Brain (organoid and tissue), 16 donors: ENCODE measurements at places on chromosomes 11 and 22. TPM values are rescaled to one million over a fixed set of nuclear protein-coding genes. Genes with fewer than 3 reads are reported as not detected.
A peak's percentile ranks its signal among the peaks of the same experiment; 100 is the strongest.

The CLTCL1 gene
- polyA plus RNA-seq: 13.7 TPM

The RIBC2 gene
- polyA plus RNA-seq: 22.0 TPM

The DEPDC7 gene
- 3.6 TPM for polyA plus RNA-seq

The CNGA4 gene
- polyA plus RNA-seq: 6.1 TPM

The KCNJ11 gene
- polyA plus RNA-seq: 21.1 TPM

The SLC37A2 gene
- polyA plus RNA-seq: 2.0 TPM

The LAYN gene
- 12.9 TPM for polyA plus RNA-seq

The MS4A14 gene
- polyA plus RNA-seq: not detected

The MRGPRF gene
- 2.3 TPM for polyA plus RNA-seq

The MRGPRX4 gene
- not detected for polyA plus RNA-seq

DNA sequence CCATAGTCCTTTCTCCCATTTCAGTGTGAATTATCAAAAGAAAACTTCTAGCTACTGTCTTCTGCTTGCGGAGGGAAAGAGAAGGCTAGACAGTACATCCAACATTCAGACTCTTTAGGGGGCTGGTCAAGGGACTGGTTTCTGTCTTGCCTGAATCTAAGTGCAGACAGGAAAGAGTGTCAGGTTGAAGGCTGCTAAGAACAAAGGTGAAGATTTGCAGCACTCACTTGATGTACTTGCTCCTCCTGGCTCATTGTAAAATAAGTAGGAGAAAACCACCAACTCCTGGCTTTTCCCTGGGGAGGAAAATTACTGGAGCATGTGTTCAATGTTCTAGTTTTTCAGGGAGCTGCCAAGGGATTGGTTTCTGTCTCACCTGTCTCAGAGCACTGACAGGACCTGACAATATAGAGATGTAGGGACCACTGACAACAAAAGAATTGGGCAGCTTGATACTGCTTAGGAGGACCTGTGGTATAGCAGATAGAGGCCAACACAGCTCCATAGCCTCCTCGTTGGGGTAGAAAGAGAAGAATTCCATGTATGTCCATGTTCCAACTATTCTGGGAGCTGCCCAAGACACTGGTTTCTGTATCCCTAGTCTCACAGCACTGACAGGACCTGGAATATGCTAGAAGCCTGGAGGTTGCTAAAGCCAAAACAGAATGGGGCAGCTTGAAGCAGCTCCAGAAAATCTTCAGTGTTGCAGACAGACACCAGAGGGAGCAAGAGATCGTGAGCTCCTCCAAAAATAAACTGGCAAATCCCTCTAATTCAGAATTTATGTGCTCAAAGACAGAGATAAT lies 39.7 kb upstream of the MMP12 start:
- DNase-seq: peak; percentile 19

- DNase-seq: no peak
These were observed 58.9 kb downstream of the PARVA start for GRCh38 chr11:12436266-12436665.

DNA sequence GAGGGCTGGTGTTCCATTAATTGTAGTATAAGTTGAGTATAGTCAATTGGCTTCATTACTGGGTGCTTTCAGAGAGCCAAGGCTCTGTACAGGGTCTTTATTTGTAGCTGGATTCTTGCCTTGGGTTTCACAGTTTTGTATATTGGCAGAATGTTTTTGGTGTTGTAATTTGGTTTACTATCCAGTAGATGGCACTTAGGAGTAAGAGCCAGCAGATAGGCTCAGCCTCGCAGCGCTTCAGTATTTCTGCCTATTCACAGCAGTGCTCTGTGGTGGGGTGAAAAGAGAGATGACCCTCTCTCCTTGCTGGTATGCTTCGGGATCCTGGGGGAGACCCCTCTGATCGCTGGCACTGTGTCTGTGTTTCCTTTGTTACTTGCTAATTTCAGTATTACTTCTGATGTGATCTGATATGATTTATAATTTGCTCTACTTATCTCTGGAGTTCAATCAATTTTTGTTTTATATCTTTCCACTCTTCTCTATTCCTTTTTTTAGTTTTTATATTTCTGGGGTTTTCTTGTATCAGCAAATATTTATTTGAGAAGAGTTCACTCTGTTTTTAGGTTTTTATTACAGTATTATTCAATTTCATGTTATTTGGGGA lies 52.2 kb downstream of the ANO5 start:
- peak; percentile 41 for DNase-seq

DNA sequence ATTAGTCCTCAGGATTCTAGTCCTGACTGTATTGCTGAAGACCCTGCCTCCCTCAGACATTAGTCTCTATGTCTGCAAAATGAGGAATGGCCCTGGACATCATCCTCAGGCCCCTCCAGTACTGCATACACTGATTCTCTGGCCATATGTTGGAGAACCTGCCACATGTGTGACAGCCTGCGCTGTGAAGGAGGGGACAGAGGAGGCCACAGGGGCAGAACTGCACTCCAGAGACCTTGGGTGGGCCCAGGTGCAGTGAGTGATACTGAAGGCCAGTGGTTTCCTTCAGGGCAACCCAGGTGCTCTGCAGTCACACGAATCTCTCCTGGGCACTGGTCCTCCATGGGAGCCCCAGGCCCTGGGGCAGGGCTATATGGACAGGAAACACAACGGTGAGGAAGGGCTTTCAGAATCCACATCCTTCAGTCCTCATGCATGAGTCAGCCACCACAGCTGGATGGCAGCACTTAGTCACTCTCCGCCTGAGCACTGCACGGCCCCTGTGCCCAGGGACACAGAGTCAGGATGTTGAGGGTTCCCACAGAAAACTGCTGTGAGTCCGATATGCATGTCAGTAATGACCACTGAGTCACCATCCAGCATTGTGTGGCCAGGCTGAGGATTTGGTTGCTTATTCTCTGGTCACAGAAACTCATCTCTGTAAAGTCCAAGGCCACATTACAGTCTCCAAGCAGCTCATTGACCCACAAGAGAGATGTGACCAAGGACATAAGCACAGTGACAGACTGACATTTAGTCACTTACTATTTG lies 39.7 kb downstream of the ME3 start:
- no peak for DNase-seq

- DNase-seq: peak; percentile 56
These were observed 86.8 kb downstream of the GALNT18 start for GRCh38 chr11:11534981-11535380.

- DNase-seq: no peak
These were observed 15.1 kb downstream of the TBX1 start for GRCh38 chr22:19775496-19776325.

- DNase-seq: peak; percentile 14
These were observed 700 bp upstream of the DEPDC5 start for GRCh38 chr22:31753005-31753633.

DNA sequence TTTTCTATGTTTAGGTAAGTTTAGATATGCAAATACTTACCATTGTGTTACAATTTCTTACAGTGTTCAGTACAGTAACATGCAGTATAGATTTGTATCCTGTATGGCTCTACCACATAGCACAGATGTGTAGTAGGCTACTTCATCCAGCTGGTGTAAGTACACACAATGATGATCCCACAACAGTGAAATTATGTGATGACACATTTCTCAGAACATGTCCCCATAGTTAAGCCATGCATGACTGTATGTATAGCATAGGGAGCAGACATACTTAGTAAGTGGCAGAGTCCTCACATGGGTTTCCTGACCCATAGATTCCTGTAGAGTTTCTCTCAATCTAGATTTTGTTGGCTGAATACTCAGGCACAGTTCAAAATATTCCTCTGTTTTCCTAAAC lies 26.8 kb upstream of the BARX2 start:
- no peak for DNase-seq

DNA sequence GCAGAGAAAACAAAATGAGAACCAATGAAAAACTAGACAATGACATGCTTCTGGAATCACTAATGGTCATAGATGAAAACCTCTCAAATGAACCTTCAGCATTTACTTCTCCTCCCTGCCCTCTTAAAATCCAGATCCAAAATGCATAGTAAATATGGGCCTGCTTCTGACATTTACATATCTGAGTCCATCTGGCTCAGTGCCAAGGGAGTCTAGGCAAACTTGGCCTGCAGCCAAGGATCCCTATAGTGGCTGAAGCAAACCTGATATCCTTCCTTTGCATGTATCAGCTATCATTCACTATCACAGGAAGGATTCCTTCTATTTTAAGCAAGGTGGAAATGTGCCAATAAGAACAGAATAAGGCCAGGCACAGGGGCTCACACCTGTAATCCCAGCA lies 104.8 kb downstream of the C11orf58 start:
- peak; percentile 70 for DNase-seq

GRCh38 chr22:46656856-46657654 lies 36.9 kb downstream of the GRAMD4 start:
- no peak for DNase-seq

- DNase-seq: peak; percentile 23
These were observed 789.4 kb upstream of the KIRREL3 start for GRCh38 chr11:127789927-127790326.

DNA sequence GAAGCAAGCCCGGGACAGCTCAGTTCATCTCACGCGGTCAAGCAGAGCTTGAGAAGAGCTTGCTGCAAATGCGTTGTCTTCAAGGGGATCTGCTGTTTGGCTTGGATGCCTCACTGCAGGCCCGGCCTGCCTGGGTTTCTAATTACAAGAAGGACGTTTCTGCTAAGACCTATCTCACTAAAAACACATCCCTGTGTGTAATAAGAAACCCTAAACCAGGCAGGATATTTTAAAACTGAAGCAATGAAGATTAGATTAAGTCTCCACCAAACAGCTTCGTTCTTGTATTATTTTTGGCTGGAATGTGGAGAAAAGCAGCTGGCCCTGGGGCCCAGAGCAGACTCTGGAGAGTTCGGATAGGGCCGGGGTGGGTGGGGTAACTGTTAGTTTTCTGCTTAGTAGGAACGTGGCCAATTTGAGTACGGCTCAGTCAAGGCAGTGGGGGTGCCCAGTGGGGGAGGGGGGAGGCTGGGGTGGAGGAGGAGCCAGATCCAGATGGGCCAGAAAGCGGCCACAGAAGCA lies 6.0 kb downstream of the PKNOX2 start:
- DNase-seq: no peak

GRCh38 chr11:22441831-22442230 lies 103.7 kb downstream of the SLC17A6 start:
- no peak for DNase-seq

DNA sequence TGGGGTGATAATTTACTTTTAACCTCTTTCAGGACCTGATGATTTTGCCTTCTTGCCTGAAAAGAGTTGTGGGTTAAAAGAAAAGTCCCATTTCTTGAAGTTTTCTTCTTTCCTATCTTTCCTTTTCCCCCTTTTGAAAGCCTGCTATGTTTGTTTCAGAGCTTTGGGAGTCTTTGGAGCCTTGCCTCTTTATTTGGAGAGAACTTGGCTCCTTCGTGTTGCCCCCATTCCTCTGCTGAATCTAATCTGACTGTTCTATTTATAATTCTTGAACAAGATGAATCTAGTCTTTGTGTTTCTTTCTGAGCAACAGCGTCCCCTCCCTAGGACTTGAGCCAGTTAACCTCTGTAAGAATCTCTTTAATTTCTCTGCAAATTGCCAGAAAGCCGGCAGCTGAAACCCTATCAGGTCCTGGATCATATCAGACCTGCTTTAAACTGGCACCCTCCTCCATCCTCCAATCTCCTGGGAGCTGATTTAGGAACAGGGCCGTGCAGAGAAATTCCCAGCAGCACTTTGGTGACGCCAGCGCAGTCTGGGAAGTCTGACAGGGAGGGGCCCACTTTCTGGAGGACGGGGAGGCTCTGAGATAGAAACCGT lies 289.1 kb upstream of the SORL1-AS1 start:
- DNase-seq: peak; percentile 27

DNA sequence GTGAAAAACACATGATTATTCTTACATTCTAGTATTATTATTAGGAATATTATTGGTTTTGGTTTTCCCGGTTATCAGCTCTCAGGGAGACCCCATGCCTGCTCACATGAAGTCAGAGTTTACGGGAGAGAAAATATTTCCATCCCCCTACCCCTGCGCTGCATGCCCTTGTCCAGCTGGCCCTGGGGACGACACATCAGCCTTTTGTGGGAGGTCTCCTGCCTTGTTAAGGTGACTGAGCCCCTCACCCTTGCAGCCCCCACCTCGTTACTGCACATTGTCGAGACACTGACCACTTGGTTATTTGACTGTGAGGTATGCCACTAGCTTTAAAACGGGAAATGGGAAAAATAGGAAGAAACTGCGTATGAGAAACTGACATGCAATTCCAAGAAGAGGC lies 63.0 kb downstream of the PARVG start:
- no peak for DNase-seq

GRCh38 chr22:48489551-48490499 lies 1337.8 kb downstream of the BRD1 start:
- peak; percentile 55 for DNase-seq

GRCh38 chr22:38549101-38549894 lies 20.7 kb downstream of the DMC1 start:
- DNase-seq: no peak

- DNase-seq: no peak
These were observed 43.9 kb upstream of the SMIM38 start for GRCh38 chr11:69111624-69112542.

DNA sequence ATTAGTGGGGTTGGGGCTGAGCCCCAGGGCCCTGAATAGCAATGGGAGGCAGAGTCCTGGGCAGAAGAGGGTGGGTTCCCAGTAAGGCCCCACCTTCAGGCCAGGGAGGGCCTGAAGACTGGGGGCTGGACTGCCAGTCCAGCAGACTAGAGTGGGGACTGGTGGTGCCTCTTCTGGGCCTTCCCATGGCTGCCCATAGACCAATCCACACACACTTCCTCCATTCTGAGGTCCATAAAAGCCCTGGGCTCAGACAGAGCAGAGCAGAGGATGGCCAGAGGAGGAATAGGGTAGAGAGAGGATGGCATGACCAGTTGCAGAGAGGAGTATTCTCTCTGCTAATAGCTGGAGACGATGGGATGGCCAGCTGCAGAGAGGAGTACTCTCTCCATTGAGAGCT lies 111.9 kb downstream of the ATG16L2 start:
- no peak for DNase-seq

GRCh38 chr11:119937412-119937811 lies 200.5 kb downstream of the TRIM29 start:
- DNase-seq: no peak
